ENCODE measurements at places on chromosomes 1 and 21. TPM values are rescaled to one million over a fixed set of nuclear protein-coding genes. Genes with fewer than 3 reads are reported as not detected.

ZFP69B gene
- 1.6 TPM for total RNA-seq

AIRE gene
- total RNA-seq, result 0.13 TPM

OR2AK2 gene
- not detected for total RNA-seq

TRNP1 gene
- total RNA-seq, result 22.7 TPM

EPHA2 gene
- total RNA-seq, result 31.3 TPM

LGR6 gene
- total RNA-seq, result 0.53 TPM

Data from sciatic nerve (tissue), 2 donors.